Cerebellar cortex (tissue), 1 donor: ENCODE measurements at places on chromosomes 5 and 9.

- DNase-seq = no peak
Observed at GRCh38 chr9:12648925-12649324, 44.3 kb upstream of the TYRP1 start.

- peak; percentile 10 for DNase-seq
Observed at GRCh38 chr5:104241046-104241445, 678.5 kb upstream of the NUDT12 start.

GRCh38 chr5:137273511-137273910, 225.6 kb downstream of the SPOCK1 start:
- no peak for DNase-seq

GRCh38 chr5:103263054-103263453, 4.5 kb downstream of the MACIR start:
- no peak for DNase-seq

DNA sequence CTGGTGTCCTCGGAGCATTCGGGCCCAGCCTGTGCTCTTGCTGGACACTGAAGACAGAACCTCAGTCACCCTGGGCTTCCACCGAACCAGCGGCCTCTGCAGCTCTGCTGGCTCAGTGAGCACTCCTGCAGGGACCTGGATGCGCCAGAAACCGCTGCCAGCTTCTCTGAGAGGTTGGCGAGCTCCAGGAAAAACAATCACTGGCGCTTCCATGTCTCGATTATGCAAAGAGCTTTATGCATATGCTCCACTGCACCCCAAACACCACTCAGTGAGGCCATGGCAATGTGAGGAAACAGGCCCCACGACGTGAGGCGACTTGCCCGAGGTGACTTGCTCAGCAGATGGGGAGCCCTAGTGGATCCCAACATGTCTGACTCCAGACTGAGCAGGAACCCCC, 11.0 kb downstream of the PRDM12 start:
- no peak for DNase-seq

DNA sequence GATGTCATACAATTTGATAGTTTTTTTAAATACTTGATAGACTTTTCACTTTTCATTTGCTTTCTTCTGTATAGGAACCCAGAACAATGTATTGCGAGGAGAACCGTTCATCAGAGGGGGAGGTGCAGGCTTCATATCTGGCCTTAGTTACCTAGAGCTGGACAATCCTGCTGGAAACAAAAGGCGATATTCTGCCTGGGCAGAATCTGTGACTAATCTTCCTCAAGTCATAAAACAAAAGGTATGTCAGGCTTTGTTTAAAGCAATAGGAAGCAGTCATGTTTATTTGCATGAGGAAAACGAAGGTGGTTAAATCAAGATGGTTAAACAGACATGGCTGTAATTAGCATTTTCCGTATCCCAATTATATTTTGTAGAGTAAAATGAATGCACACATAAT, 46.0 kb downstream of the C7 start:
- DNase-seq = no peak

GRCh38 chr9:129497005-129497812, 123.7 kb downstream of the C9orf50 start:
- no peak for DNase-seq

- DNase-seq = no peak
Observed at GRCh38 chr9:12708562-12709298, 15.5 kb downstream of the TYRP1 start.

DNA sequence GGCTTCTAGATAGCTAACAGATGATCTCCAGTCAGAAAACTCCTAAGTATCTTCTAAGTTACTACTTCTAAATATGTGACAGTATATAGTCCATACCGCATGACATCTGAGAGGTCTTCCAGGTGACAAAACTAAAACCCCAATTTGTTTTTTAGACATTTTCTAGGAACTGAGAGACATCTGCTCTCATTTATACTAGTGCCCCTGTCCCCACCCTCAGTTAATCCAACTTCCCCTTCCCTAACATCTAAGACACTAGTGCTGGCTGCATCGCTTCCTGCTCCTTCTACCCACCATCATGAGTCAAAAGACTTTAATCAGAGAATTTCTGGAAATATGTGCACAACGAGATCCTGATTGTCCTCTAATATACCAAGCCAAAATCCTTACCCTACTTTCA, 37.9 kb downstream of the FBXW11 start:
- no peak for DNase-seq

DNA sequence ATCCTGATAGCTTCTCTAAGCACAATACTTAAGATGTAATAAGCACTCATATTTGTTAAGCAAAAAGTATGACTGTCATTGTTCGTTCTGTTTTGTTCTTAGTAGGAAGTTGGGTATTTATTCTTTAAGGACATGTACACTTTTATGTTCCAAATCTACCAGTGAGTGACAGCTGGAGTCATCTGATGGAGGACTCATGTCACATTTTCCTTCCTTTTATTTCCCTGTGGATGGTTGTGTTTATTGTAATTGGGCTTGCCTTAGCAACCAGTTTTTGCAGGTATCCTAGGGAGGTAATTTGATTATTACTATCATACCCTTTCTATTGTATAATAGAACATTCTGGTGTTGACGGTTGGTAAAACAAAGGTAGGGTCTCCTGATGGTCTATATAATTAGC, 145.7 kb downstream of the ZSWIM6 start:
- no peak for DNase-seq

GRCh38 chr5:174335682-174336364, 290.3 kb downstream of the NSG2 start:
- DNase-seq = no peak

- peak; percentile 61 for DNase-seq
Observed at GRCh38 chr9:94139672-94140417, 55.6 kb downstream of the PTPDC1 start.

GRCh38 chr5:89125372-89125771, 242.4 kb upstream of the MEF2C start:
- DNase-seq = no peak

GRCh38 chr5:45225571-45226031, 416.9 kb downstream of the MRPS30 start:
- DNase-seq = no peak

GRCh38 chr5:176658817-176659511, 11.7 kb downstream of the TSPAN17 start:
- DNase-seq = no peak

DNA sequence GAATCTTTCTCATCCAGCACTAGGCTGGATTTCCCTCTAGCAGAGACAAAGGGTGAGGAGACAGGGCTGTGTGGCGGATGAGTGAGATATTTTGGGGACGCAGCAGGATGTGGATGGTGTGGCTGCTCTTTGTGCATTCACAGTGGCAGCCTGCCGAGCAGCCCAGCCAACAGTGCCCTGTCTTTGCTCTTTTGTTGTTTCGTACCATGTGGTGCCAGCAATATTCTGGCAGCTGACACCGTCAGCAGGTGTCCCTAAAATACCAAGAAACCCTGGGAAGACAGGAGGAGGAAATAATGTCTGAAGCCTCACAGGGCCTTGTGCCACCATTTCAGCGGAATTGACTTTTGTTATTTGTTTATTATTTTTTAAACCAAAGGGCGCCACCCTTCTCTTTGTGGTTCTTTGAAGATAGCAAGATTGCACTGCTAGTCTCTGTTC, 141.4 kb downstream of the CCDC192 start:
- DNase-seq = peak; percentile 98

- DNase-seq = no peak
Observed at GRCh38 chr5:146059460-146060220, 45.7 kb downstream of the PLAC8L1 start.

- peak; percentile 23 for DNase-seq
Observed at GRCh38 chr9:34190996-34191892, 12.4 kb downstream of the UBAP1 start.

DNA sequence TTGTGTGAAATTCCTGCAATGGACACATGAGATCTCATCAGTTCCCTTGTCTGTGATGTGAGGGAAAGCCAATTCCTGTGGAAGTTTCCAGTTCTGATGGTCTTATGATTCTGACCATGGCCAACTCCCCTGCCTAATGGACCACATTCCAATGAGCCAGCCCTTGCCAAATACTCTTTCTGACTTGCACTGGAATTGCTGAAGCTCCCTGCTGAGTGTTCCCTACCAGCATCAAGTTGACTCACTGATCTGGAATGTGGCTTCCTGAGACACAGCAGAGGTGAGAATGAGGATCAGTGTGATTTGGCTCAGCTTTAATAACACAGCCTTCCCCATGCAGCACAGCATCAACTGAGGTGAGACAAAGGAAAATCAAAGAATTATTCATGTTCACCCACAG, 427.8 kb downstream of the KDM4C start:
- peak; percentile 86 for DNase-seq

DNA sequence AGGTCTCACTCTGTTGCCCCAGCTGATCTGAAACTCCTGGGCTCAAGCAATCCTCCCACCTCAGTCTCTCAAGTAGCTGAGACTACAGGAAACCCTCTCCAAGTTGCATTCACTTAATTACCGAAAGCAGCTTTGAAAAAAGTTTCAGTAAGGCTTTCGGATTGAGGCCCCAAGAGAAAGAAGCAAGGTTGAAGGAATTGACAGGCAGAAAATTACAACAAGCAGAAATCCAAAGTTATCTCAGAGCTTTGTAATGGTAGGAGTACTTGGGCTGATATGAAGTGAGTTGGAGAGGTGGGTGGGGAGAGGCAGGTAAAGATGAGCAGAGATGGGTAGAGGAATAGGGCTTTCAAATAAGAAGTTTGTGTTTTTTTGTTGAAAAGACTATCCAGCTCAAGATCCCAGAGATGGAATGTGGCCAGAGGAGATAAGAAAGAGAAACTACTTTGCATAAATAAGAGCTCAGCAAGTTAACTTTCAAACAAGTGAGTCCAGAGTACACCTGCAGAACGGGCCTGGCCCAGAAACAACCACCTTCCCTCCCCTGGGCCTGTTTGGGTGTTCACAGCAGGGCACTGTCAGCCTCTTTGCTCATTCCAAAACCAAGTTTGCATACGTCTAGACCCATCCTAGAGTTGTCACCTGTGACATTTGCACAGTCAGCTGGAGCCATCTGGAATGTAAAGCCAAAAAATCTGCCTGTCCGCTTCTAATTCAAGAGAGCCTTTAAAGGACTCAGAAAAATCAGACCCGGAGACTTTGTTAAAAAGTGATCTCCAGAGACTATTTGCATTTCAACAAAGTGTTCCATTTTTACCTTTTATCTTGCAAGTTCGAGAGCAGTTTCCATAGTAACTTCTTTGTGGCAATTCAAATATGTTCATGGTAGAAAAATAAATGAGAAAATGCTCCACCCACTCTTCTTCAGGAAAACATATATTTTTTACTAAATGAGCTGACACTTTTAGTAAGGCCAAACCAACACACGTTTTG, 2.2 kb upstream of the CLINT1 start:
- no peak for DNase-seq

DNA sequence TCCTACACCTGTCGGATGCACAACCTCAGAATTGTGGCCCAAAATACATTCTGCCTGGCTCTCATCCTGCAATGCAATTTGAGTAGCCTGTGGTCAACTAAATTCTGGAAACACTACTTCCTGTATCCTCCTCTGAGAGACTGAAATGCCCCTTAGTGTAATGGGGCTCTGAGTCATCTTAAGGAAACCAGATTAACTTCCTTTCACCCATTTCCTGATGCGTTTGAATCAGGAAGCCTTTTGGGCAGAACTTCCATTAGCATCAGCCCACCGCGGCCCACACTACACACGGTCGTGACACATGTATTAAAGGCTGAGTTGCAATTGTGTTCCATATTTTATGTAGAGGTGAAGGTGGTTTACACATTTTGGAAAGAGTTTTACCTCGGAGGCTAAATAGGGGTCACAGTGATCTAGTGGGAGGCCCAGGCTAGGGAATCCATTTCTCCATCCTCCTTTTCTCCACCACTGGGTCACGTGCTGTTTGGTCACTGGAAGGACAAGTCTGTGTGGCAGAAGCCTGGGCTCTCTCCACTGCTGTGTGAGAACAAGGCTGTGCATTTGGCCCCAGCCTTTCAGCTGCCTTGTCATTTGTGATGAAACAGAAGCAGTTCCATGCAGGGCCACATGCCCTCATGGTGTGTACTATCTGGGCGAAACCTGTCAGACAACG, 55.9 kb downstream of the DAP start:
- DNase-seq = no peak
